ENCODE measurements at places on chromosomes 1 and 21.

DNA sequence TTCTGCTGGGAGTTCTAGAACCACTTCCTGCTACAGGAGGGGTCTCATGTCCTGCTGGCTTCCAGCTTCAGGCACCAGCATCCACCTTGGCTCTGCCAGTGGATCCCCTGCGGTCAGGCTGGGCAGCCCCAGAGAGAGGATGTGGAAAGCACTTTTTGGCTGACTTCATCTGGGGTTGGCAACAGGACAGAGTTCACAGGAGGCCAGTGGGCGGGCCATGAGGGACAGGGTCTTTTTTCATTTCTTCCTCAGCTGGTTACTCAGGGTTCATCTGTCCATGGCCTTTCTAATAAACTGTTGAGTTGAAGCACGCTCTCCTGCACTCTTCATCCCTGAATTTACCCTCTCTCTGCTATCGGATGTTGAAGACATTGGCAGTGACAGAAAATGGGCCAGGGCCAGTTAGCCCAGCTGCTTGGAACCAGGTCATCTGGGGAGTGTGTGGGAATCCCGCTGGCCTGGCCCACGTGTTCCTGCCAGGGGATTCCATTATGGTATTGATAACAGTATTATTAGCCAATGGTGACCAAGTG is 45.2 kb downstream of the RPS6KA1 start:
- no peak for DNase-seq

DNA sequence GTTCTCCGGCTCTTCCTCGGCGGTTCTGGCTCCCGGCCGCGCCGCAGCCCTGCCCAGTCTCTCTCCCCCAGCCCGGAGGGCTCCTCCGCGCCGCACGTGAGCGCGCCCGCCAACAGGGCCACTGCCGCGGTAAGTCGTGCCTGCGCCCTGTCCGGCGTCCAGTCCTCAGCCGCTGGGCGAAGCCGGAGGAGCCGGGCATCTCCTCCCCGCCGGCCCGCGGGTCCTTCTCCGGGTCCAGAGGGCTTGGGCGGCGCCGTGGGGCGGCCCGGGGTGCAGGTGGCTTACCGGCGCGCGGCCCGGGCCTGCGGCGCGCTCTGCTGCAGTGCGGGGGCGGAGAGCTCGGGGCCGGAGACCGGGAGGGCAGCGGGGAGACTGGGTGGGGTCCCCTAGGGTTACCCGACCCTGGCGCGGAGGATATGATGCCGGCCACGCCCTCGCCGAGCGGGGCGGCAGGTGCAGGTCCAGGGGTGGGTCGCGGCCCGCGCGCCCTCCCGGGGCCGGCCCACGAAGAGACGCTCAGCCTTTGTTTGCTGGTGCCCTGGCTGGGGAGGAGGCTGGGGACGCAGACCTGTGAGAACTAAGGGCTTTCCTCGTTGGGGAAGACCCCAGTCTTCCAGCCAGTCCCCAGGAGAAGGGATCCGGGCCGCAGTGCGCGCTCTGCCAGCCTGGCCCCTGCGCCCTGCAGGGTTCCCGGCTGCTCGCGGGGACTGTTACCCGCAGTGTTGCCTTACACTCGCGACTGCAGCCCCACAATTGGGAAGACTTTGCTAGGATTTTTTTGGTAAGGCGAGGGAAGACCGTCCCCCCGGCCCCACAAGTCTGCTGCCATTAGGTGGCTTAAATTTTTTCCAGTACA is at the start of gene DOP1B:
DOP1B (plus strand) TSS at position 10 of the 856 bp plus-strand sequence. CDS start 7,910 bp downstream, outside the sequence.
- peak; percentile 69 for DNase-seq

DNA sequence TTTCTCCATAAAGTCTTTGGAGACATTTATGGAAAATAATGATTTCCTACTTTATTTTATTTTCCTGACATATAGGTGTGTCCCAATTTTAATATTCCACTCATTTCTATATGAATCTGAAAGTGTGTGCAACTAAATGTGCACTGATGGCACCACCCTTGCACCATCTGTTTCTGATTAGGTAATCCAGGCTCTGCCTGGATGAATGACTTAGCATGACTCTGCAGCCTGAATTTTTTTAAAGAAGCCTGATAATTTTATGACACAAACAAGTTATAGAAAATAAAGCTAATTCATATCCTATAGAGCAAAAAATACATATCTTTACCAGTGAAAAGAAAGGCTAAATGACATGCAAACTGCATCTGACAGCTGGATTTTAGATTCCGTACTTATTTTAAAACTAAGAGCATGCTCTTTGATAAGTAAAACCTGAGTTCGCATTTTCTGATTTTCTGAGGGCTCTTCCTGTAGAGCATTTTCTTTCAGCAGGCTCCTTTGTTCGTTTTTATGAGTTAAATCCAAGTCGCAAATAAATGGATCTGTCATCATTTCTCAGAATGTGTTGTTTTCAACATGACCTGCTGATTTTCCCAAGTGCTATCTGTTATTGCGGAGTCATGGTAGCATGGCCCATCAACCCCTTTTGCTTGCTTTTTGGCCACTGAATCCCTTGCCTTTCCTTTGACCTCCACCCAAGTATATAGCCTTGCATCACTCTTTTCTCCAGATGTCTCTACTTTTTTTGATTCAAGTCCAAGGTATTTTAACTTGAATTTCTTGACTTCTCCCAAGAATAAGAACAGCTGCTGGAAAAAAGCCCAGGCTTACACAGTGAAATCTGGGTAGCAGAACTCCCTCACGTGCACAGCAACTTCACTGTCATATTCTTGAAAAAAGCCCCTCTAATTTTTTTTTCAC is 52.8 kb upstream of the LYPLAL1 start:
- no peak for DNase-seq

DNA sequence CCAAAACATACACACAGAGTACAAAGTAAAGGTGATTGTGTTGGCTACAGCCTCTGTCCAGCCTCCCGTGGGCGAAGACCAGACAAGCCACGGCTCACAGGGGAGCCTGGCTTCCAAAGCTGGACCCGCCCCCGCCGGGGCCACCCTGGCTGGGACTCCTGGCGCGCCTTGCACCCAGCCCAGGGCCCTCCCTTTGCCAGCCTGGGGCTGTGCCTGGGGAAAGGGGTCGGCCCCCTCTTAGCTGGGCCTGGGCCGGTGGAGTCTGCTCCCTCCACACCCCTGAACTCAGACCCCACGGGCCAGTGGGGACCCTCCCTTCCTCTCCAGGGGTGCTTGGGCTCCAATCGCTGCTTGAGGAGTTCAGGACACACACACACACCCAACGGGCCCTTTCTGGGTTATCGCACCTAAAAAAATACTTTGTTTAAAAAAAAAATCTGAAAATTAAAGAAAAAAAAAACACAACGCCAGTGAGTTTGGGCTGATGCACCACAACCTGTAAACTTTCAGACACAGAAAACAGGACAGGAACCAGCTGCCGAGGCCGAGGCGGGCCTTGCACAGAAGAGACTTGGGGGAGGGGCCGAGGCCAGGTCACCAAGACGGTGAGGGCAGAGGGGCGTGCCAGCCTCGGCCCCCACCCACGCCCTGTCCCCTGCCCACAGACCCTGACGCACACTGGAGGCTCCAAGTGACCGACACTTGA is 56.3 kb downstream of the KCNAB2 start:
- peak; percentile 49 for DNase-seq

- DNase-seq = no peak
Observed at GRCh38 chr21:32520875-32521735, 64.2 kb downstream of the TCP10L start.

DNA sequence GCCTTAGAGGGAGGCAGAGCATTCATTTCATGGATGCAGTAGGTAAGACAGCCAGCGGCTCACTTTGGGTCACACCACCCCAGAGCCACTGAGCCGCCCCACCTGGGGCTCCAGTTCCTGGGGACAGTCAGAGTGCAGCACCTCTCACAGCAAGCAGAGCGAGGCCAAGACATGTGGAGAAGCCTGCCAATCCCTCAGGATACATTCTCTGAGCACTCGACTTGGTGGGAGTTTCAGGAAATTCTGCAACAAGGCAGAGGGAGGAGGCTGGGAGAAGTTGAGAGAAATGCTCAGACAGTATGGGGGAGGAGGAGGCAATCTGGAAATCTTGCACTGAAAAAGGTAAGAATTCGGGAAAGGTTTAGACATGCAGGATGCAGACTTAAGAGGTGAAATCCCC is 60.8 kb upstream of the WLS start:
- DNase-seq = no peak

DNA sequence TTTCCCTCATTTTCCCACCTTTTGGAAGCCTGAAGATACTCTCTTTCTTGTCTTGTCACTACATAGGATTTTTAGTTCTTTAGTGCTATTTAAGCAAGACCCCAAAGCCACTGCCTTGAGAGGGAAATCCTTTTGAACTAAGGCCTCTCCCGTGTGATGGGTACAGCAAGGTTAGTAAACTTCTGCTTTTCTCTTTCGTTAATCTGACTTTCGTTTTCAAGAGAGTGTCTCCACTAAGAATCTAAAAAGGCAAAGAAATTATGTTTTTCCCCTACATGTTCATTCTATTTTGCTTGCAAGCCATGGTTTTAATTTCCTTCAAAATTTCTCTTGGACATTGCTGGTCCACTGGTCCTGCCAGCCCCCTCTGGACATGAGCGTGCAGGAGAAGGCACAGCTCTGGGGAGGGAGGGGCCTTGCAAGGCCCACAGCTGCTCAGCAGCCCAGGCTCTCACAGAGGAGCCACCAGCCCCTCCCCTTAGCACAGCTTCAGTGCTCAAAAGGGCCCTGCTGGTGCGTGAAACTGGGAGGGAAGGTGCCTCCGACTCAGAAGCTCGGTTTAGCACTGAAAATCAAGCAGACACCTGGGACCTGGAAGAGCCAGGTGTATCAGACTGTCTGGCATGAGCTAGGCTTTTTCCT is 210.9 kb upstream of the GALNT2 start:
- peak; percentile 94 for DNase-seq

GRCh38 chr1:155037043-155037442 is 3.4 kb downstream of the DCST1 start:
- DNase-seq = no peak

GRCh38 chr1:203743091-203743571 is 21.9 kb upstream of the LAX1 start:
- no peak for DNase-seq

DNA sequence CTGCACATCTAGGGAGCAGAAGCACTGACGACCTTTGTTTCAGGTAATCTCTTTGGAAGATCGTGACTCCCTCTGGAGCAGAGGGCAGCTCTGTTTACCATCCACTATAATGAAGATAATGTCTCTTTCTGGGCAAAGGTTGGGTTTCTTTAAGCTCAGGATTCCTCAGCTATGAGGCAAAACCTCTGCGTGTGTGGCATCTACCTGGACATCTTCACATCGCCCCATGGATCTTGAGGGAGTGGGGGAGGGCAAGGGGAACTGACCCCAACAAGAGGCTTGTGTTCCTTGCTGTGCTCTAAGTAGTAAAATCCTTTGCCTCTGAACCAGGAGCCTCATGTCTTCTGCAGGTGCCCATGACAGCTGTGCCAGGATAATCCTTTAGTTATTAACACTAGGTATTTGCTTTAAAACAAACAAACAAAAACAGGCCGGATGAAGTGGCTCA is 19.6 kb downstream of the SPATA45 start:
- DNase-seq = no peak

DNA sequence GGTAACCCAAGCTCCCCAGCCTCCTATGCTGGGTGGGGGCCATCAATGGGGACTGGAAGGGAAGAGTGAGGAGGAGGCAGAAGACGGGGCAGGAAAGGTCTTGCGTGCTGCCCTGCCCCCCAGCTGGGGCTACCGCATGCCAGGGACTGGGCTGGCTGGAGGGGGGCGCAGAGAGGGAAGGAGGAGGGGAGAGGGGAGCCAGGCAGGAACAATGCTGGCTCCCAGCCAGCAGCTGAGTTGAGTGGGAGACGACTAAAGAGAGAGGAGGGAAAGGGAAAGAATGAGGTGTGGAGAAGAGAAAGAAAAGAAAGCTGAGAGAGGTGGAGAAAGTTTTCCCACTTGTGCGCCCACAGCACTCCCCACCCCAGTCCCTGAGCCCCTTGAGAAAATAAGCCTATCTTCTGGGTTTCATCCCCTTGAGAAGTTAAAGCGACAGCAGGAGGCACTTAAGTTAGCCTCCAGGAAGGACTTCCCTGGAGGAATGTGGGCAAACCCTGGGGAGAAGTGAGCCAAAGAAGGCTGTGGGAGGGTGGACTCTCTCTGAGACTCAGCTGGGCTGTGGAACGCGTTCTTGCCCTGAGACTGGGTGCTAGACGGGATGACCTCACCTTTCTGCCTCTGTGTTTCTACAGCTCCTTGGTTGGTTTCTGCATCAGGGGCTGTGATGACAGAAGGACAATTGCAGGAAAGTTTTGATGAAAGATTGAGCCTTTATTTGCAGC is 12.9 kb upstream of the NES start:
- DNase-seq = no peak

DNA sequence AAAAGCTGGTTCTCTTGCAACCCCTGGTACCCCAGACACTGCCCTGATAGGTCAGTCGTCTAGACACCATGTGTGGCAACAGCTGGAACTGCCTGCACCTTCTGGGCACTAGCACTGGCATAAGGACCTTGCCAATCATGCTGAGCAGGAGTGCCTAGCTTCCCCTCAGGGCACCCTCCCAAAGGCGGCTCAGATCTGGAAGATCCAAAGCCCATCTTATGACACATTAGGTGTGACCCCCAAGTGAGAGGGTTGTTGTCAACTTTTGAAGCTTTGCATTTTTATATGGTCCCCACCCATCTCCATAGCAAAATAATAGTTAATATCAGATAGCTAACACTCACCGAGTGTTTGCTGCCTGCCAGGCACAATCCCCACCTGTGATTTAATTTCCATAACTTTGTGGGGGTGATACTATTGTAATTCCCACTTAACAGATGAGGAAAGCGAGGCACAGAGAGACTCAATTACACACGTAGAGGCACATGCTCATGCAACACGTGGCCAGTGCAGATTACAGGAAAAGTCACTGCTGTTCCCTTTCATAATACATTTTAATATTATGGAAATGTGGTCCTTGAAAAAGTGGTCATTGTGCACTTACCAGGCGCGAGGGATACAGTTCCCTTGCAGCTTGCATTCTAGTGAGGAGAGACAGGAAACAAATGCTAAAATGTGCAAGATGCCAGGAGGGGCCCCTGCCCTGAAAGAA is 25.8 kb downstream of the EXOC8 start:
- DNase-seq = no peak

DNA sequence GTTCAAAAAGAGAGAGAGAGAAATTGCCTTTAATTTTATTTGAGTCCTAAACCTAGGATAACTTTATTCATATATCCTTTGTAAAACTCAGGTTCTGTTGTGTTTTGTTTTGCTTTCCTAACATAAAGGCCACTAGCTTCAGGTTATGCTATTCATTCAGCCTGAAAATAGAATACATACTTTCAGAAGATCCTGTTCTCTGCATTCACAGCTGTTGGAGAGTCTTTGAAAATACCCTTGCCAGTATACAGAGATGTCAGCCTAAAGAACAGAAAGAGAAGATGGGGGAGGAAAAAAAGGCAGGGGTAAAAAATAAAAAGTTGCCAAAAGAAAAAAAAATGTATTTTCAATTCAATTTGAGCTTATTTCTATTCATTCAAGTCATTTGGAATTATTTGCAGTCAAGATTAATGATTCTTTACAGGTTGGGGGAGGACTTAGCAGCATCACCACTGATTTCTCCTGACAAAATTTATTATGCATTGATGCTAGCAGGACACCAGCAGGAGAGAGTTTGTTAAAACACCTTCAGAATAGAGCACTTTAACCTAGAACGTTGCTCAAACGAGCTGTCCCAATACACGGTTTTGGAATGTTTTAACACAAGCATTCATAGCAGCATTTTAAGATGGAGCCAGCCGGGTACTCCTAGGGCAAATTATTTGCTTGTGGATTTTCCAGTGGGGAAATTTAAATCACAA is 318.5 kb downstream of the NTNG1 start:
- DNase-seq = no peak

GRCh38 chr1:168179438-168180147 is 831 bp downstream of the TIPRL start:
- peak; percentile 15 for DNase-seq

All from RPMI8226 (cell line).